ENCODE measurements at places on chromosomes 3 and 15.

DNA sequence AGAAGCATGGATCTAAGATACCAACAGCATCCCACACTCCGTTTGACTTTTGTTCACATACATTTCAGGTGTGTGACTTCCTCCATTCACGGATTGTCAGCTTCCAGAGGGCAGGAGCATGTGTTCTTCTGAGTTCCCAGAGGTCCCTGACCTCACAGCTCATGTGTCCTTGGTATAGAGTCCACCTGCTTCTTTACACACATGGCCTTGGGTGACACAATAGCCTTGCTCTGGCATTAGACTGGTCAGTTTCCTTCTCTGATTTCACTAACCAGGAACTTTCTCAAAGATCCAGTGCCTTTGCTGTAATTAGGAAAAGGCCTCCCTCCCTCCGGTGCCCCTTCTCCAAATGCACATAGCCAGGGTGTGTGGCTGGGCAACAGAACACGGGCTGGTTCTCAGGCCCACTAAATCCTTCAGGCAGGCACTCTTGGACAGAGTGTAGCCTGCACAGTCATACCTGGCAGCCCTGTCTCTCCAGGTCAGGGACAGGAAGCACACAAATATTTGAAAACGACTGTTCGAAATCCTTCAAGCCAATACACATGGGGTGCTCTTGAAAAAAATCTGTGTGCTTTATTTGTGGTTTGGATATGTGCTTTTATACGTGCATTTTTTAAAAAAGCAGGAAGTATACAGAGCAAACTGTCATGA, 81.1 kb downstream of the TRIM42 start:
- DNase-seq, result no peak

- no peak for DNase-seq
These were observed 66.0 kb downstream of the PEX5L start for GRCh38 chr3:179970746-179971145.

DNA sequence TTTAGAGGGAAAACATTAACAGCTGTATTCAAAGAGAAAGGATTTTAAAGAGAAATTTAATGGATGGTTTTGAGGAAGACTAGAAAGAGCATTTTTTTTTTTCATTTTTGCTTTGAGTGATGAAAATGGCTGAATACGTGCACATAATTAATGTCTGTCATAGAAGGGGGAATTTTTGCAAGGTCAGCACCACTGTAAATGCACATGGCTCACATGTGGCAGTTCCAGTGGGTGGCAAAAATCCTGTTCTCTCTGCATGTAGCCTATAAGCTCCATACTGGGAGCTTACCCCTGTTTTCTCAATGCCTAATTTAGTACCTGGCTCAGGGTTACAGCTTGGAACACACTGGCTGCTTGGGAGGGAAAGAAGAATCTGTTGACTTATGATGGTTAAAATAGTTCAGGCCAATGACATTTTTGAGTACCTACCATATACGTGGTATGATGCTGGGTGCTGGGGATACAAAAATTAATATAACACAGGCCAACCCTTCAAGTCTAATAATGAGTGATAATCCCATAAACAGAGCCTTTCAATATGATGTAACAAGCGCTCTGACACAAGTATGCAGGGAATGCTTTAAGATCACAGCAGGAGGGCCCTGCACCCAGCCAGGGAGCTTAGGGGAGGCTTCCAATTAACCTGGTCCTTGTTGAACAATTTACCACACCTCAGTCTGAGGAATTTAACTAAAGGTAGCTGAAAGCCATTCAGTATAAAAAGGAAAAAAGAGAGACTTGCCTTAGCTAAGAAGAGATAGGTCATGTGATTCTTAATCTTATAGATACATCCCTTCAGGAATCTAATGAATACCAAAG, 33.0 kb downstream of the HSPBAP1 start:
- no peak for DNase-seq

DNA sequence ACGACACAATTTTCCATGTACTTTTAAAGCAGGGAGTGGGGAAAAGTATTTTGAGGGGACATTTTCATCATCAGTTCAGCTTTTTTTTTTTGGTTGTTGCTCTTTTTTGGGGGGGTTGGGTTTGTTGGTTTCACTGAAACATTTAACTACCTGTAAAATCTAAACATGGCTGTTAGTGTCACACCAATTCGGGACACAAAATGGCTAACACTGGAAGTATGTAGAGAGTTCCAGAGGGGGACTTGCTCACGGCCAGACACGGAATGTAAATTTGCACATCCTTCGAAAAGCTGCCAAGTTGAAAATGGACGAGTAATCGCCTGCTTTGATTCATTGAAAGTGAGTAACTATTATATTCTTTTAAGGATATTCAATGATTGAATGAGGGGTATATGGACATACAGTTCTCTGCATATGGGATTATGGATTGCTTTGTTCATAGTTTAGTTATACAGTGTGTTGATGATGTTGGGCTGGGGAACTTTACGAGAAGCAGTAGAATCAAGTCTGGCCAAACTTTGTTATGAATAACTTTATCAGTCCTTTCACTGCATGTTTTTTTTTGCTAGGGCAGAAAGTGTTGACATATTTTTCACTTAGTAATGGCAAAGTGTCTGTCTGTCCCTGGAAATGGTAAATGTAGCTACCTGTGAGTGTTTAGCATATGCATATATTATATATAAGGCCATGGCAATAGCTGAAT, 31.5 kb downstream of the MBNL1 start:
- DNase-seq, result no peak

DNA sequence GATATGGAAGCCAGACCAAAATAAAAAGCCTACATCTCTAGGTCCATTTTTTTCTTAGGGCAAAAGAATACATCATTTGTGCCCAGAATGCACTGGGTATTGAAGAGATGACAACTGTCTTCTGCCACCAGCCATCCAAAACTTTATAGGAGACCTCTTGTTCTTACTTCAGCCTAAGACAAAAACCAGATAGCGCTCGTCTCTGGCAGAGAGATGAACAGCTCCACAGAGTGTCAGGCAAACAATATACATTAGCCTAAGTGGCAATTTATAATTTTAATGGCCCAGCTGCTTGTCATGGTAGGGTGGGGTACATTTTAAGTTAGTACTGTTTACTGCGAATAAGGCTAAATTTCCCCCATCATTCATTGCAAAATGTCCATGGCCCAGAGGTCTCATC, 38.9 kb upstream of the PIAS1 start:
- no peak for DNase-seq

- DNase-seq, result no peak
These were observed 24.7 kb upstream of the VIPR1 start for GRCh38 chr3:42477696-42478095.

DNA sequence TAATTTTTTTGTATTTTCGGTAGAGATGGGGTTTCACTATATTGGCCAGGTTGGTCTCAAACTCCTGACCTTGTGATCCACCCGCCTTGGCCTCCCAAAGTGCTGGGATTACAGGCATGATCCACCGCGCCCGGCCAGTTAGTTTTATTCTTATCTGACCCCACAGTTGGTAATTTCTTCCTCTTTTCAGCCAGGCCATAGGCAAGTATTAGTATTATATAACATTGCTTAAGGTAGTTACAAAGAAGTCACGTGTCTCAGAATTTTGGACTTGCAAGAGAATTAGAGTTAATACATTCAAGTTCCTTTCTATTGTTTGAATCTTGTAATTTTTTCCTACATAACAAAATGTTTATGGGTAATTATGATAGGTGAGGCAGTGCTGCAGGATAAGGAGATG, 334.8 kb downstream of the LPP start:
- no peak for DNase-seq

- no peak for DNase-seq
These were observed 41.6 kb downstream of the NKIRAS1 start for GRCh38 chr3:23875113-23875725.

DNA sequence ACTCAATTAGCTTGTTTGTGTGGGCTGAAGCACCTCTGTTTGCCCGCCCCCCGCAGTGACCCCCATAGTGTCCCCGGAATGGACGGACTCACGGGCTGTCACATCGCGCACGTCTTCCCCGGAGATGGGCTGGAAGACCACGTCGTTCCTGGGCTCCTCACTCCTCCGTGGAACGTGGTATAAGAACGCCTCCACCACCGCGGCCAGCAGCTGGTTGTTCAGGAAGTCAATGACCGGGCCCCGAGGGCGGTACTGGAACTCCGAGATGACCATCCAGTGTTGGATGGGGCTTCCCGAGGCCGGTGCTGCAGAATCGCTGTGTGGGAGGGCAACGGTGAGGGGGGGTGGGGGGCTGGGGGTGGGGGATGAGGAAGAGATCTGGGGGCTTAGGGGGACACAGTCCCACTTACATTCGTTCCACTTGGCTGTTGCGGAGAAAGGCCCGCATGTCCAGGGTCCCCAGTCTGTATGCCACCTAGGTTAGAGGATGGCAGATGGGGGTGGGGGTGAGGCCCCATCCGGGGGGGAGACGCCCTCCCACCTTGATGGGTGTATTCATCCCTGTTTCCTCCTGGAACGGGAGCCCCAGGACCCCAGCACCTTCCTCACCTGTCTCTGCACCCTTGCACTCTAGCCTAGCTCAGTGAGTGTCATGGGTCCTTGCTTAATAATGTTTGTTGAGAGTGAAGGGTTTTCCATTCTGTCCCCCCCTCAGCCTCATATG, 30.2 kb downstream of the MUC20 start:
- no peak for DNase-seq

- no peak for DNase-seq
These were observed 140.7 kb downstream of the VPS8 start for GRCh38 chr3:184952671-184953070.

DNA sequence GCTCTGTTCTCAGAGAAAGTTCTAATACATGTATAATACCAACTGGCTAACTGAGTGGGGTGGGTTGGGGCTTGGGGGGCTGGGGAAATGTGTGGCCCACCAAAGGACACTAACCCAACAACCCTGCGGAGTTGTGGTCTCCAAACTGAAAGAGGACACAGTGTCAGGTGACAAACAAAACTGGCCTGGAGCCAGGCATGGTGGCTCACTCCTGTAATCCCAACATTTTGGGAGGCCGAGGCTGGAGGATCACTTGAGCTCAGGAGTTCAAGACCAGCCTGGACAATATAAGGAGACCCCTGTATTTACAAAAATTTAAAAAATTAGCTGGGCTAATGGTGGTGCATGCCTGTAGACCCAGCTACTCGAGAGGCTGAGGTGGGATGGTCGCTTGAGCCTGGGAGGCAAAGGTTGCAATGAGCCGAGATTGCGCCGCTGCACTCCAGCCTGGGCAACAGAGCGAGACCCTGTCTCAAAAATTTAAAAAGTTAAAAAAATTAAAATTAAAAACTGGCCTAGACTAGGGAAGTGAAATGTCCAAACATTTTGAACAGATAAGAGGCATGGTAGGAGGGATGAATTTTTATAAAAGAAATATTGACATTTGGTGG, 31.7 kb upstream of the SRP14 start:
- DNase-seq, result no peak

- no peak for DNase-seq
These were observed 230.9 kb downstream of the NSUN3 start for GRCh38 chr3:94293793-94294195.

- DNase-seq, result no peak
These were observed 26.5 kb downstream of the ATP6V1A start for GRCh38 chr3:113773381-113773780.

DNA sequence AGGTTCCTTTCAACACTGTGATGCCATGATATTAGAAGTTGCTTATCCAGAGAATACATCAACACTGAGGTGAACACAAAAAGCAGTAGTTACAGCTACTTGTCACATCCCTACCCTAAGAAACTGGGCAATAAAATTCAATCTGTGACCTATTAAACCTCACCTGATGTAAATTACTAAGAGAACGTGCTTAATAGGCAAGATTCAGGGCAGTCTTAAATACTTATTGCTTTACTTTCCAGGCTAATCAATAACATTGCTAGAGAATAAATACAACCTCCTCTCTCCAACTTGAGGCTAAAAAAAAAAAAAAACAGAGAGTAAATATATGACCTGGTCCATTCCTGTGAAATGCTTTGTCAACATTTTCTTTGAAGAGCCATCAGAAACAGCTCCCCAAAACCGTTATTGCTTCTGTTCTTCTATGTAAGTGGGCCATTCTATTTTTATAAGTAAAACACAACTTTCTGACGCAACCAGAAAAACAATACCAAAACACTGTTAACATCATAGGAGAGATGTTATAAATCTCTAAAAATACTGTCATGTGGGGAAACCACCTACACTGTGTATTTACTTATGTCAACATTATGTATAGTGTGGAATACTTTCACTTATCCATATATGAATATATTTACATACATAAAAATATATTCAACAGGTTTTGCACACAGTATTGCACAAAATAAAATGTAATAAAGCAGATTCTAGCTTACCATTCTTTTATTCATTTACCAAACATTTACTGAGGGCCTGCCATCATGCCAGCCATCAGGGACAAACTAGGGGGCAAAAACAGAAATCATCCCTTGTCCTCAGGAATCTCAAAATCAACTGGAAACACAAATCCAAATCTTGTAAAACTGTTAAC, 2.7 kb downstream of the NKIRAS1 start:
- DNase-seq, result no peak

GRCh38 chr3:153513236-153513635, 351.2 kb downstream of the RAP2B start:
- no peak for DNase-seq

- DNase-seq, result no peak
These were observed 130.2 kb upstream of the LMOD3 start for GRCh38 chr3:69252631-69253030.

GRCh38 chr3:58711871-58712270, 45.3 kb upstream of the FAM3D start:
- no peak for DNase-seq

DNA sequence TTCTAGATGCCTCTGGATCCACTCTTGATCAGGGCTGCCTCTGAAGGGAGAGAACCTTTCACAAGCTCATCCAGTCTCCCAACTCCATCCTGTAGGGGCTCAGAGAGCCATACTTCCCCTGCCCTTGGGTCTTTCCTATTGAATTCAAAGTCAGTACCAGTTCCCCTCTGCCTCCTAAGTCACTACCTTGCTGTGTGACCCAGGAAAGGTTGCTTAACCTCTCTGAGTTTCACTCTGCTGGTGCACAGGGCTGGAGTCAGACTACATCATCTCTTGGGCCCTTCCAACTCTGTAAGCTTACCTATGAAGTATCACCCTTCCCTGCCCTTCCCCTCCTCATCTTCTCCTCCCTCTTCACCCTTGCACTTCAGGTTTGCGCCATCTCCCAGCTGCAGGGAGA, 117.9 kb downstream of the MEGF11 start:
- no peak for DNase-seq

DNA sequence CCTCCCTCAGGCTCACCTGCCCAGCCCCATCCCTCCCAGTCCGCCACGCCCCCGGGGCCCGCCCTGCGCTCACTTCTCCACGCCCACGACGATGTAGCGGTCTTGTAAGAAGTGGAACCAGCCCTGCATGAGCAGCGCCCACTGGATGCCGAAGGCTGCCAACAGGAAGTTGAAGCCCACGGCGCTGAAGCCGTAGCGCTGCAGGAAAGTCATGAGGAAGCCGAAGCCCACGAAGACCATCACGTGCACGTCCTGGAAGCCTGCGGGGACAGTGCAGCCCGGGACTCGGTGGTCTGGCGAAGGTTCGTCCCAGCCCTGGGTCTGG, 9.7 kb downstream of the RHCG start:
- DNase-seq, result no peak

All from effector CD8-positive, alpha-beta T cell (primary cell).